Left ventricle myocardium inferior (tissue), 1 donor: ENCODE measurements at places on chromosomes 7 and 10. TPM values are rescaled to one million over a fixed set of nuclear protein-coding genes. Genes with fewer than 3 reads are reported as not detected.

DNA sequence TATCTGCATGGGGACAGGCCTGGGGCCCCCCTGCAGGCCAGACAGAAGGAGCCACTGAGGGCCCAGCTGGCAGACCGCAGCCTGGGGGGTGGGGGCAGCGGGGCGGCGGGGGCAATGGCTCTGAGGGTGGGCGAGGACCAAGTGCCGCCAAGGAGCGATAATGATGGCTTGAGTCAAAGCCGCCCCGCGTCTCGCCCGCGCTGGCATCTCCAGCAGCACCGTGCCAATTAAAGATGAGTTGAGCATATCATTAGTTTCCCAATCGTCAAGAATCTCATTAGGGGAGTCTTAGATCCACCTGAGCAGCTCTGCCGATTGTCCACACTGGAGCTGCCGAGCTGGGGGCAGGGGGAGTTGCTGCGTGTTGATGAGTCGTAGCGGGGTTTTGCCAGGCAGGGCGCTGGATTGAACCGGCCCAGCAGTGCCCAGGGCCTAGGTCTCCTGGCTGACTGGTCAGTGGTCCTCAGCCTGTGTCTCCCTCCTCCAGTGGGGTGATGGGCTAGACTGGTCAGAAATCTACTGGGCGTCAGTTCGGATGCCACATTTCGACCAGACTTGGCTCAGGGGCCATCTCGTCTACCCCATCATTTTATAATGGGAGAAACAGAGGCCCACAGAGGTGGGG is 41.0 kb upstream of the PSMG3 start:
- DNase-seq = no peak

DNA sequence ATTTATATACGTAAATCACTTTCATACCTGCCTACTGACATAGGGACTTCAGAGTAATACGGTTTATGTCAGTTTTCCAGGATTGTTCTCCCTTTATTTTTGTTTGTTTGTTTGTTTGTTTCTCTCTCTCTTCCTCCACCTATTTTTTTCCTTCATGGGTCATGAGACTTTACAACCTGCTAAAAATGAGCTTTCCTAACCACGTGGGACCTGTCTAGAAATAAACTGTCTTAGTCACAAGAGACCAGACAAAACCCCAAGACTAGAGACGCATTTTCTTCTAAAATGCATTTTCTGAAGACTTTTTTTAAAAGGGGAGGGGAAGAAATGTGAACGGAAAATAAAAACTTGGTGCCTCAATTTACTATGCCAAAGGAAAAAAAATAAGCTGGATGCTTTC is 41.1 kb upstream of the FIGNL1 start:
- DNase-seq = no peak

DNA sequence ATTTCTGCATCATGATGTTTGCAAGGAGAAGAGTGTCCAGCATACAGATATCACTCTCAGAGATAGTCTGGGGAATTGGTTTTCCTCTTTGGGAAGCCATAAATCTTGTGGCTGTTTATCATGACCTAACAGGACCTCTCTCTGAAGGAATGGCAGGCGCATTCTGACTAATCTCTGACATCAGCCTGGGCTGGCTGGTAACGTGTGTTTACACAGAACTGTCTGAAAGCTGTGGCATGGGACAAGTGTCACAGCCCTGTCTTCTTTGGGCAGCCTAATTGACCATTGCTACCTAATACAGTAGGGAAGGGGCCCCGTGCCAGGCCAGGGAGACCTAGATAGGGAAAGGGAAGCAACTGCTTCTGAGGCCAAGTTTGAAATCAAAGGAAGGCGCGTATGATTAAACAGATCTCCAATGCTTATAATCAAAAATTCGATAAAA is 73.9 kb upstream of the CABCOCO1 start:
- DNase-seq = no peak

Gene TUBAL3
- total RNA-seq = 0.36 TPM
